ENCODE measurements at places on chromosomes 7 and 10.

DNA sequence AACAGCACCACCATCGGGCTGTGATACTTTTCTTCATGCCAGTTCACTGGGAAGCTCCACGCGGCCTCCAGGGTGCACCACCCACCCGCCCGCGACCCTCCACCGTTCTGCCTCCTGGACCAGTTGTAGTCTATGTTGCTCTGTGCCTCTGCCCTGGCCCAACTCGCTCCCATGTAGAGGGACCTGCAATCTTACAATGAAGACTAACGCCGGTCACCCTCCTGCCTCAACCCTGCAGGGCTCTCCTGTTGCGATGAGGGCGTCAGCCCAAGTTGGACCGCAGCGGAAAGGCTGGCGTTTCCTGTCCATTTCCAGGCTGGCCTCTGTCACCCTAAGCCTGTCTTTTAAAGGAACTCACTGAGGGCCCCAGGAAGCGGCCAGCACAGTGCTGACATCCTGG is 34.9 kb downstream of the IL15RA start:
- DNase-seq, result no peak

- peak; percentile 79 for DNase-seq
Observed at GRCh38 chr7:92641921-92642511, 51.8 kb upstream of the FAM133B start.

DNA sequence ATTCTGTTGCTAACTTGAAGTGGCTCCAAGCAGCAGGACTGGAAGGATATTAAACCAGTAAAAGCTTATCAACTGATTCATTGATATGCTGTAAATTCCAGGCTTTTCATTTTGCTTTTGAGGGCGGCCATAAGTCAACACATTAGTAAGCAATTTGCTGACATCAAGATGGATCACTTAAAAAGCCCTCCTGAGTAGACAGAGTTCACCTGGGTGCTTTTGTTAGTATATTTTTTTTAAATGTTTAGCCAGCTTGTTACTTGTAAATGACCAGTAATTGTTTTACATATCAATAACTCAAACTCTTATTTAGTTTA is 26.5 kb downstream of the RNF32 start:
- DNase-seq, result no peak

DNA sequence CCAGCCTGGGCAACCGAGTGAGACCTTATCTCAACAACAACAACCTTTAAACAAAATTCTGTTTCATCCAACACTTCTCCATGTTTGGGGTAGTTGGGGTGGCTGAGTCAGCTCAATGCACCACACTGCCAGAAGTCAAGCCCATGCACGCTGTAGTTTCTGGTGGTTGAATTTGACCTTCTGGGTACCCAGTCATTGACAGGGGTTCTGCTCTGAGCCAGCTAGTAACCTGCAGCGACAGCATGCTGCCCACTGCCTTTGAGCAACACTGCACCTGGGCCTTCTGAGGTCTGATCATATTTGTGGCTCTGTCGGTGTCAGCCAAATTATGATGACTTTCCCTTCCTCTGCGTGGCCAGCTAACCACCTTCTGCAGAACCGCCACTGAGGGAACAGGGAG is 84.6 kb upstream of the ZNF438 start:
- no peak for DNase-seq

DNA sequence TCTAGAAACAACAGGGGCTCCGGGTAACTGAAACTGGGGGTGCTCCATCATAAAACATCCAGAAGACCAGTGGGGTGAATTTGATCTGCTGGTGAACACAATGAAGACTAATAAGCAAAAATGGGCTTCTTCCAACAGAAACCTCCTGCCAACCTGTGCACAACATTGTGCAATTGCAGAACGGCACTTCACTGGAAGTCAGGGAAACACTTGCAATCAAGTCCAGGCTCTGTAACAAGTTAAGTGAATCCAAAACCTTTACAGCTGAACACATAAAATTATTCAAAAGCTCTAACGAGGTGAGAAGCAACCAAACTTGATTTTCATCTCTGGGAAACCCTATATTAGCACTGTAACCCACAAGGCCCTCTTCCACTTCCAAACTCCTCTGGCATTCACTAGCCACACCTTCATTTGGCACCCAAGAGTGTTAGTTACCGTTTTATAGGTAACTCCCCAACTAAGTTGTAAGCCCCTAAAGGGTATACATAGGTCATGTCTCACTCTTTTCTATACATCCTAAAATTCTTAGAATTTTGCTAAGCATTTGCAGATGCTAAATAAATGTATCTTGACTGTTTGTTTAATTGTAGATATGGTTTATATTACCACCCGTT is 22.0 kb downstream of the IMMP2L start:
- no peak for DNase-seq

GRCh38 chr7:112963634-112964033 is 123.0 kb downstream of the GPR85 start:
- DNase-seq, result no peak

GRCh38 chr10:14609178-14609577 is 165.5 kb downstream of the FAM107B start:
- DNase-seq, result no peak

DNA sequence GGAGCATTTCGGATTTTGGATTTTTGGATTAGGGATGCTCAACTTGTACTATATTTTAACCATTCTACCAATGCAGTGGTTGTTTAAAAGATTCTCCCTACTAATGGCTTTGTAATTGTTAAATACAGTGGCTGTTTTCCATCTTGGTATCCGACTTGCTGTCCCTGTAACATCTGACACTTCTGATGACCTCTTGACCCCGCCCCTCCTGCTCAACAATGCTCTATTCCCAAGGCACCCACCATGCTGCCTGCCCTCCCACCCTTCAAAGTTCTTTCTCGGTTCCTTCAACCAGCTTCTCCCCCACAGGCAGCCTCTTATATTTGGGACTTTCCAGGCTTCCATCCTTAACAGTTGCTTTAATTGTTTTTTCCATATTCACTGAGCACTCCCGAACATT is 2.0 kb downstream of the PRTFDC1 start:
- DNase-seq, result no peak

- no peak for DNase-seq
Observed at GRCh38 chr10:59801171-59801570, 47.9 kb upstream of the MRLN start.

DNA sequence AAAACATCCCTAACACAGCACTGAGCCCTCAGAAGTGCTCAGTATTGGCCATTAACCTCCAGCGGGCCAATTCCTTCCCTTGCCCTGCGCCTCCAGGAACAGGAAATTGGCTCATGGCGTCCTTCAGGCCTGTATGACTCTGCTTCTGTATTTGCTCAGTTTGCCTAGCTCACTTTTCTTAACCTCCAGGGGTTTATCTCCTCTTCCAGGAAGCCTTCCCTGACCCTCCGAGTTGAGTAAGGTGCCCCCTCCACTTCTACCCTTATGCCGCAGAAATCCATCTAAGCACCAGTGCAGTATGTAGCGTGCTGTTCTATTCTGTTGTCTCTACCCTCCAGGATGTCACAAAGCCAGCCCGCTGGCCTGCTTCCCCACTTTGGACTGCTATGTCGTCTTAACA is 1.1 kb upstream of the SFXN4 start:
- DNase-seq, result no peak

- DNase-seq, result peak; percentile 88
Observed at GRCh38 chr10:17643339-17643754, 604 bp upstream of the STAM start.

GRCh38 chr10:123297175-123297574 is 143.0 kb downstream of the BUB3 start:
- DNase-seq, result no peak

DNA sequence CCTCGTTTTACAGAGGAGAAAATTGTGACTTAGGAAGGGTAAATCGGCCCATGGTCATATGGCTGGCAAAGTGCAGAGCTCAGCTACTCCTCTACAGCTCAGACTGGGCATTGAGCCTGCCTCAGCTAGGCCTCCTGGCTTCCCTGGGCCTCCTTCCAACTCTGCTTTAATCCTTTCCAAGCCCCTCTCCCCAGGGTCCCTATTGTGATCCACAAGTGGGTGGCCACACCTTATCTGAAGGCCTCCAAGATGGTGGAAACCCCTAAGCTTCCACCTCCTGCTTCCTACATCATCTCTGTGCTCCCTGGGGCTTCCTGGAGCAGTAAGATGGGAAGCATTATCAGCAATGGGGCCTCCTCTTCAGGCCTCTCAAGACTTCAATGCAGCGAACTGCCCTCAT is 3.0 kb upstream of the LGI1 start:
- no peak for DNase-seq

DNA sequence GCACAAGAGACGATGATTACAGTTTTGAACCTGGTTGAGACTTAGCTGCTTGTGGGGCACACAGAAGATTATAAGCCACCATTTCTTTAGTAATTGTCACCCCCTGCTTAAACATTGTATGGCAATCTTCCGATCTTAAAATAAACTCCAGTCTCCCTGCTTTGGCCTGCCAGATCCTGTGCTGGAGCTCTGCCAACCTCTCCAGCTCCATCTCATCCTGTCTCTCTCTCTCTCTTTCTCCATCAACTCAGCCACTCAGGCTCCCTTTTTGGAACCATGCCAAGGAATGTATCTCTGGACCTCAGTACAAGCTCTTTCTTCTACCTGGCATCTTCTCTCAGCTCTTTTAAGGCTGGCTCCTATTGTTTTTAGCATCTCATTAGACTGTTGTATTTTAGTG is 1053.2 kb downstream of the REEP3 start:
- peak; percentile 0 for DNase-seq

GRCh38 chr10:22010973-22011408 is 7.5 kb upstream of the DNAJC1 start:
- DNase-seq, result peak; percentile 22

DNA sequence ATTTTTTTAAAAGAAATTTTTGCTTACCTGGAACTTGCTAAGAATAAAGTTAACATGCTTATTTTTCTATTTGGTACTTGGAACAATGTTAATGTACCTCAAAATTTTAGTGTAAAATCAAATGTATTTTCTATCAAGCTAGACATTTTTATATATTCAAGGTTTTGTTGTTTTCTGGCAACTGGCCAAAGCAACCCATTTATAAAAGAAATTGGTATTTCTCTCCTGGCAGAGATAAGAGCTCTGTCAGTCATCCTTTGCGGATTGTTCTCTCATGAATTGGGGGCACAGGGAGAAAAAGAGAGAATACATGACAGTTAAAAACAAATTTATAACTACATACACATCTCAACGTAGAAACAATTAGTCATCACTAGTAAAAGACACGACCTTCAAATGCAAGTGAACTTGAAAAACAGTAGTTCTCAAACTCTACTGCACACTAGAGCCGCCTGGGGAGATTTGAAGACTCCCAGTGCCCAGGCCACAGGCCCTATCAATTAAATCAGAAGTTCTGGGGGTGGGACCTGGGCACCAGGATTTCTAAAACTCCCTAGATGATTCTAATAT is 152.4 kb upstream of the LAMB4 start:
- DNase-seq, result no peak

DNA sequence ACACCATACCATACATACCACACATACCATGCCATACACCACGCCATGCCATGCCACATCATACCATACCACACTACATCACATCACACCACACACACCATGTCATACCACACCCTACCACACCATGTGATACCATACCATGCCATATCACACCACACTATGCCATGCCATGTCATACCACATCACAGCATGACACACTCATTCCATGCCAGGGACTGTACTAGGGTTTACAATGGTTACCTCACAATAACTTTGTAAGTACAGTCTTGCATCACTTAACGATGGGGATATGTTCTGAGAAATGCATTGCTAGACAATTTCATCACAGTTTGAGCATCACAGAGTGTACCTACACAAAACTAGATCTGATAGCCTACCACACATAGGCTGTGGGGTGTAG is 14.5 kb downstream of the PYROXD2 start:
- peak; percentile 16 for DNase-seq

GRCh38 chr10:125043841-125044658 is 102.1 kb downstream of the ZRANB1 start:
- DNase-seq, result no peak

DNA sequence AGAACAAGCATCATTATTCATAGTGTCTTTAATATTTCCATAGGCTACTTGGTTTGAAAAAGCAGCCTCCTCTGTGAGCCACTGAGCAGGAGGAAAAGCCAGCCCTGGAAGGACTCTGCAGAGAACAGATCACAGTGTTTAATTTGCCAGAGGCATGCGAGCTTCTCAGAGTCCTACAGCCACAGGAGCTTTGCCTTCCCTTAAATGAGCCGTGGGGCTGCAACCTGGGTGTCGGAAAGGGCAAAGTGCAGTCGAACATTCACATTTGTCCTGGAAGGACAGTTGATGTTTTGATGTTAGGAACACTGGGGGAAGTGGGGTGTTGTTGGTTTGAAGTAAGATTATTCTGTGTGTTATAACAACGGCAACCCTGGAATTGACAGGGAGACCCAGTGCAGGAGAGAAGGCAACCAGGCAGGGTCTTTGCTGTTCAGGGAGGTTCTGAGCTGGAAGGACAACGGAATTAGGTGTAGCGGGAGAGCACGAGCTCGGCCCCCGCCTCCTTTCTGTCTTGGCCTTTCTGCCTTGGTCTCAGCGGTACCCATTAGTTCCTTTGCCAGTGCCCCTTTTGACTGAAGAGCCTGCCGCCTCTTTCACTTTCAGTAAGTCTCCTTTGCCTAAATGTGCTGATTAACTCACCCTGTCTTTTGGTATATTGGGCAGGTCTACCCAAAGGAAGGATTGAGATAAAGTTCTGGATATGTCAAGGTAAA is 192.3 kb upstream of the PITRM1 start:
- DNase-seq, result no peak

- no peak for DNase-seq
Observed at GRCh38 chr7:4836206-4836661, 25.6 kb downstream of the PAPOLB start.

DNA sequence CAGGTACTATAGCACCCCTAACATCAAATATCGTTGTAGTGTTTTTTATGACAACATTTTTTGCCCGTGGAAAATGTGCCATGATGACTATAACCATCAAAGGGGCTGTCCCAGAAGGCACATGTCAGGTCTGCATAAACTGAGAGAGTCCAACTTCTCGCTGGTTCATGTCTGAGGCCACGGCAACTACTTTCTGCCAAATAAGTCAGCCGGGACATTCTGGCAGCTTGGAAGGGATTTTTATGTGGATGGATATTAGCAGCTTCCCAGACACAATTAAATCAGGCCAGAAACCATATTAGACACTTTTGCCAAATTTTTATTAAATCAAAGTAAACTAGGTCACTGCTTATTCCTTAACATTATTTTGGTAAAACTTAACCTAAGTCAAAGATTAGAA is 477.4 kb upstream of the FZD8 start:
- DNase-seq, result no peak

GRCh38 chr10:88879534-88880281 is at the start of gene STAMBPL1:
Gene STAMBPL1, plus strand, starts transcription at chr10:88880245. Its CDS starts 21,464 bp downstream, at chr10:88901709.
- DNase-seq, result no peak

- peak; percentile 9 for DNase-seq
Observed at GRCh38 chr10:75922435-75922834, 491.0 kb downstream of the LRMDA start.

- no peak for DNase-seq
Observed at GRCh38 chr7:96284835-96285234, 37.1 kb downstream of the SLC25A13 start.

DNA sequence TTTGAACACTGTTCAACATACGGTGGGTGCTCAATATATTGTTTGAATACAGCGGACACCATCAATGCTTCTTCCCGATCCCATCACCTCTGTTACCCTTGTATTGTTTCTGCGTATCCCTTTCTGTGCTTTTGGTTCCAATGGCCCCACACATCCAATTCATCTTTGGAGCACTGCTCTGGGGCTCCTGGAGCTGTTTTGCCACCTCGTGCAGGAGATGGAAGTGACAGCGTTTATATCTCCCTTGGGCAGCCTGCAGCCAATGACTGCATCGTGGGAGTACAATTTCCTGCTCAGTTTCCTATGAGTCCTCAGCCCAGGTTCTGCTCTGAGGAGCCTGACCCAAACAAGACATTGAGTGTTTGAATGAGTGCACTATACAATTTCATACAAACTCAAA is 50.2 kb upstream of the PIK3CG start:
- no peak for DNase-seq
